ENCODE measurements at places on chromosomes 6 and 20.

GRCh38 chr20:9761476-9761875, 77.4 kb downstream of the PAK5 start:
- DNase-seq: no peak

GRCh38 chr6:130995783-130996447, 67.1 kb downstream of the EPB41L2 start:
- DNase-seq: no peak

- DNase-seq: no peak
These were observed 187.3 kb downstream of the SAMD5 start for GRCh38 chr6:147695819-147696218.

GRCh38 chr6:48426636-48427035, 315.6 kb upstream of the PTCHD4 start:
- no peak for DNase-seq

- DNase-seq: no peak
These were observed 494.2 kb upstream of the JAG1 start for GRCh38 chr20:11168026-11168425.

DNA sequence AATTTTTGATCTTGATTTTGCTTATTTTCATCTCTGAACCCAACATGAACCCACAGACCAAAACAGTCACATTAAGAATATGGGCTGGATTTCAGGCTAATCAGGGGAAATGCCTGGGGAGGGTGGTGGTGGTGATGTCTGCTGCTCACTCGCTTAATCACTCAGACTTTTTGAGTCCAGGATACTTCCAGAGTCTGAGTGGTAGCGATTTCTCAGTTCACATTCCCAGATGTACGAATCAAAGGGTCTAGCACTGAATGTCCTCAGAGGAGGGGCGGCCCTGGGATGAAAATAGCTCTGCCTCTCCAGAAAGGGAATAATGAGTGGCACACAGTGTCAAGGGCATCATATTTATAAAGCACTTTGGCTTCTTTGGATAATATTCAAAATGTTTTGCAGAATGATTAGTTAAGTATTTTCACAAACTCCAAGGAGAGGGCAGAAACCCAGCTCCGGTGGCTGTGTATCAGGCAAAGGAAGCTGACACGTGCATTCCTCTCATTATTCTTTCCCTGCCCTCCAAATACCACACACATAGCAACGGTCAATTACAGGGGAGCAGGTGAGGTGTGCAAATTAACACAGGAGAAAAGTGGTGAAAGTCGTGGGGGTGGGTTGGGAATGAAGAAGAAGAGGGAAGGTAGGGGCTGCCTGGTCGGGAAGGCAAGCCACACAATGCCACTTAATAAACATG, 345.2 kb upstream of the RSPO3 start:
- no peak for DNase-seq

- no peak for DNase-seq
These were observed 270.7 kb upstream of the TFAP2D start for GRCh38 chr6:50442531-50443040.

GRCh38 chr6:34745277-34746103, 11.8 kb upstream of the SNRPC start:
- no peak for DNase-seq

DNA sequence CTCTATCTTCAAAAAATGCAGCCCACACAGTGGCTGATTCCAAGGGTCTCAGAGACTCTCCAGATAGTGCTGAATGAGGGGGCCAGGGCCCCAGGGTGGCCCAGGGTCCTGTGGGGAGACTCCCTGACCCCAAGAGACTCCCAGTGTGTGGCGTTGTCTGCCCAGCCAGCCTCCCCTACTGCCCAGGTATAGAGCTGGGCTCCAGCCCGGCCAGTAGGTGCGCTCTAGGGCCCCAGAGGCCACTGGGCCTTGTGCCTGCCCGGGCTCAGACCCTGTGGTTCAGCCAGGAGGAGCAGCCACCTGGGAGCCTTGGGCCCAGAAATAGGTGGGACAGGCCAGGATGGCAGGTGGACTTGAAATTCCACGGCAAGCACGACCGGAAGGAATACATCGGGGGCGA, 30.3 kb upstream of the GATA5 start:
- DNase-seq: no peak

DNA sequence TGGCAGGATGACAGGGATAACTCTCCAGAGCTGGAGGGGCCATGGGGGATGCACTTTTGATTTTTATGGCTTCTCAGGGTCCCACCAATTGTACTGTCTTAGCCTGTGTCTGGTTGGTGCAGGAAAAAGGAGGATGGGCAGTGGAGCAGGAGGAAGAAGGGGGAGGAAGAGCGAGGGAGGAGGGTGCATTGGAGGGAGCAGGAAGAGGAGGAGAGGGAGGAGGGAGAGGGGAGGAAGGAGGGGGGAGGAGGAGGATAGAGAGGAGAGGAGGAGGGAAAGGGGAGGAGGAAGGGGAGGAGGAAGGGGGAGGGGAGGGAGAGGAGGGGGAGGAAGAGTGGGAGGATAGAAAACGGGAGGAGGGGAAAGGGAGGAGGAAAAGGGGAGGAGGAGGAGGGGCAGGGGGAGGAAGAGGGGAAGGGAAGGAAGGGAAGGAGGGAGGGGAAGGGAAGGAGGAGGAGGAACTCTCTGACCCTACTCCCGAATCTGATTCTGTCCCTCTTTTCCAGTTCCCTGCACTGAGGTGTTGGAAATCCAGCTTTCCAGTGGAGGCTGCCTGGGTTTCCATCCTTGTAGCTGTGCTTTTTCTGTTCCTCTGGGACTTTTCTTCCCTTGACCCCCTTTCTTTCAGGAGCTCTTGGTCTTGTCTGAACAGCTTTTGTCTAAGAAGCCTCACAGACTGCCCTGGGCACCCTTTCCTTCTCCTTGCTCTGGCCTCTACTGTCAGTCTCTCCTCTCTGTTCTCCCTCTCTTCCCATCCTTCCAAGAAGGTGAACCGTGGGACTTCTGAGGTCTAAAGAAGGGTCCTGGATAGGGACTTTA, 149.4 kb downstream of the DHX35 start:
- DNase-seq: no peak

DNA sequence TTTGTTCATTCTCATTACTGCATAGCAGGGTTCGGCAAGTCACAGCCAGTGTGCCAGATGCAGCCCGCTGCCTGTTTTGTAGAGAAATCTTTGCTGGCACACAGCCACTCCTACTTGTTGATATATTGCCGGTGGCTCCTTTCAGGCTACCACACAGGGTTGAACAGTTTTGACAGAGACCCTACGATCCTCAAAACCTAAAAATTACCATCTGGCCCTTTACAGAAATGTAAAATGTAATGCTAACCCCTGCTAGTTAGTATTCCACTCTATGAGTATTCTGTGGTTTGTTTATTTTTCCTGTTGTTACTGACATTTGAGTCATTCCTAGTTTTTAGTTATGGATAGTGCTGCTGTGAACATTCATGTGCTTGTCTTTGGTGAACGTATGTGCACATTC, 11.5 kb downstream of the DHX35 start:
- DNase-seq: no peak

DNA sequence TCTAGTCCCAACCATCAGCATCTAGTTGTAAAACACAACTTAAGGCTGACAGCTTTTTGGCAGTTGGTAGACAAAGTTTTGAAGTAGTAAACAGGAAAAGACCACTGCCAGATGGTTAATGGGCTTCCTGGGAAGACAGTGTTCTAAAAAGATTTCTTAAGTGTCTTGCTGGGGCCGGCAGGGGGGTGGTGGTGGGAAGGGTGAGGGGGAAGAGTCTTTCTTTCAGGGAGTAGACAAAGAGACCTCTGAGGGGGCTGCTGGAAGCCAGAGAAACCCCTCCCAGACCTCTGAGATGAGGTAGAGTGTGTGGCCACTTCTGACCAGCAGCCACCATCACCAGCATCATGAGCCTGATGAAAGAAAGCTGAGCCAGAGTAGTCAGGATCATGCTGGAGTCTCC, 784.9 kb downstream of the TENT5A start:
- no peak for DNase-seq

GRCh38 chr6:47034926-47035325, 7.2 kb downstream of the ADGRF1 start:
- DNase-seq: no peak

GRCh38 chr6:131696956-131697355, 4.2 kb downstream of the OR2A4 start:
- no peak for DNase-seq

- DNase-seq: no peak
These were observed 165.2 kb downstream of the DLL1 start for GRCh38 chr6:170125456-170126300.

- DNase-seq: no peak
These were observed 20.5 kb downstream of the PERP start for GRCh38 chr6:138086573-138087196.

GRCh38 chr6:26554697-26555504, 16.7 kb downstream of the HMGN4 start:
- DNase-seq: no peak

- no peak for DNase-seq
These were observed 290.5 kb upstream of the PLCB4 start for GRCh38 chr20:8778387-8778786.

- no peak for DNase-seq
These were observed 210.8 kb upstream of the EXOC2 start for GRCh38 chr6:903761-904160.

DNA sequence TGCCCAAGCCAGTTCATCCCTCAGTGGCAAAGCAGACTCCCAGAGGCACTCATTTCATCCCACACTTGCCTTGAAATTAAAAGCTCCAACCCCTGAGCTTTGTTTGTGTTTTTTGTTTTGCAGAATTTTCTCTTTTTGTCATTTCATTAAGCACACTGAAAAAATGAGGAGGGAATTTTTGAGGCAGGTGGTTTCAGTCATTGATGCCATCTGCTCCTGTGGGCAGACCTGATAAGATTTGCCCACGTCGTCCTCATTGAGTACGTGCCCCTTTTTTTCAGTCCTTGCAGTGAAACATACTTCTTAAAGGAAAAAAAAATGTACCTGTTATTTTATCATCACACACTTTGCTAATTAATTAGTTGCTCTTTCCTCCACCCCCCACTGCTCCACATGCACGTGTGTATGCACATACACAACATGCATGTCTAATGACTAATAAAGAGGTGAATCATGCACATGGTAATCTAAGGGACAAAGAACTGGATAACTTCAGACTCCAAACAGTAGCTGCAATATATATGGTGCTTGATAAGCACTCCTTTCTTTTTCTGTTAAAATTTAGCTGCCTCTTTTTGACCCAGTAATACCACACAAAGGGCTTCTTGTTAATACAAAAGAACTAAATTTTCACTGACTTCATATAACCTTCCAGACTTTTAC, 102.1 kb upstream of the TMEM181 start:
- DNase-seq: no peak

- DNase-seq: no peak
These were observed 73.5 kb downstream of the TRAM2 start for GRCh38 chr6:52503323-52503747.

DNA sequence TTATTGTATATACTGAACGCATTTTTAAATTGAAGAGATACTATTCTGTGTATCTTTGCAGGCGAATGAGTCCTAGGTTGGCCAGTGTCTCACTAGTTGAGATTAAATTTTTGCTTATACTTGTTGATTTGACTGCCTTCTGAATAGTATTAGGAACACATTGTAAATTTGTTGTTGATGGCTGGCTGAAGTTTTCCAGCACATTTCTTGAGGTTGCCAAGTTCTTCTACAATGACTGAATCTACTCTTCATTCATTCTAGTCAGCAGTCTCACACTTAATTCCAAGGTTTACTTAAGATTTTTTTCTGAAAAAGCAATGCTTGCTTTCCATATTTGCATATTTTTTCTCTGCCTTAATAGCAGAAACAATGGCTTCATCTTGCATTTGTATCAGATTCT, 151.7 kb downstream of the ZFAND3 start:
- no peak for DNase-seq

GRCh38 chr6:75932067-75932466, 140.4 kb downstream of the IMPG1 start:
- DNase-seq: no peak

DNA sequence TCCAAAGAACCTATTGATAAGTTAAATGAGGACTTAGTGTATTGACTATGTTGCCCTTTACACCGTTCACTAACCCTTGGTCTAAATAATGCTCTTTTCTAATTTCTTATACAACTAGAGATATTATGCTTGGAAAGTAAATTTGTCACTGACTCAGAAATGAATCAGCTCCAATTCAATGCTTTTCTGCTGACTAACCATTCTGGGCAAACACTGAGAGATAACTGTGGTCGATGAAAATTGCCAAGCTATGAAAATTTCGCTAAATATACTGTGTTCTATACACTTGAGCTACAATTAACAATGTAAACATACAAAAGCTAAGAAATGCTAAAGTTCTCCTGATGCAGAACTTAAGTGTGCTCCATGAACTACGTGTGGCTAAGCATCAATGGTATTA, 23.1 kb upstream of the FBXO9 start:
- no peak for DNase-seq

DNA sequence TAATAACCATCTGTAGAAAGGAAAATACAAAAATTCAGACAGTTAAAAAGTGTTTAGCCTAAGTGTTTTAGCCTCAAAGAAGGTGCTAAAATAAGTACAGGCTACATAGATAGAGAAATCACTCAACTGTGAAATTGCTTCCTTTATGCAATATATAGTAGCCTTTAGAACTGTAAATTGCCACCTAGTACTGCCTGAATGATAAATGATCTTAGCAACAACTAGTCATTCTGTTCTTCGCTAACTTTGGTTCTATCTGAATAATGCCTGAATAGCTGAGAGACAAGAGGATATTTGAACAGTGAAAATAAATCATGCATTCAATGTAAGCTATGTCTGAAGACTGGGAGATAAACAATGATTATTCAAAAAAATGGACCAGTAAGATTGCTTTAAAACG, 603.3 kb upstream of the PTCHD4 start:
- no peak for DNase-seq

GRCh38 chr6:53464483-53464882, 80.4 kb downstream of the GCLC start:
- no peak for DNase-seq

- no peak for DNase-seq
These were observed 118.6 kb upstream of the CCDC28A start for GRCh38 chr6:138654715-138655634.

GRCh38 chr20:5212907-5213487, 86.2 kb downstream of the CDS2 start:
- DNase-seq: no peak

DNA sequence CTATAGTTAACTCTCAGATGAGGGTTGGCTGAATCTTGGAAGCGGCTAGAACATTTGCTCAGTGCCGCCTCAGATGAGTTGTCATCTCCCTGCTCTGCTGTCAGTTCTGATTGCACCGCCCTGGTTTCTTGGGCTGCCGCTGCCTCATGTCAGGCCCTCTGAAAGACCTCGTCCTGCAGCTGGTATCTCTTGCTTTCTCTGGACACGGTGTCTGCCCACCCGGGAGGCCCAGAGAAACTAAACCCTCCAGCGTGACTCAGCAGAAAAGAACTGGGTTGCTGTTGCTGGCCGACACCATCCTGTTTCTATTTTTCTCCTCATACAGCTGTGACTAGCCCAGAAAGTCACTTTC, 355.4 kb downstream of the CD83 start:
- no peak for DNase-seq

DNA sequence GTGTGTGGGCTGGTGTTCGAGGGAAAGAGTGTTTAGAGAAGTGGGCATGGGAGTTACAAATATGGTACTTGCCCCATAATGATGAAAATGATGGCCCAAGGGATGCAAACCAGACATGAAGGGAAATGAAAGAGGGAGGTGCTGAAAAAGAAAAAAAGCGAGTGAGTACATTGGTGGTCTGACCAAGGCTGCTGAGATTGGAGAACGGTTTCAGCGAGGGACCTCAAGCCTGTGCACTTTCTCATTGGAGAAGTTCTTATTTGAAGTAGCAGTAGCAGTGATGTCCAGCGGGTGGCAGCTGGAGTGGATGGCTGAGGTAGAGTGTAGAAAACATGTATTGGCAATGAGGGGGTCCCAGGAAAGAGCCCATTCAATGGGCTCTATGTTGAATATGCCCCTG, 54.8 kb downstream of the TNFAIP3 start:
- no peak for DNase-seq

GRCh38 chr20:56391037-56391436, 978 bp downstream of the AURKA start:
- DNase-seq: no peak

Data from esophagus squamous epithelium (tissue), 5 donors.